ENCODE measurements at places on chromosomes 4 and X. TPM values are rescaled to one million over a fixed set of nuclear protein-coding genes. Genes with fewer than 3 reads are reported as not detected.

Gene SYTL4
- 23.6 TPM for total RNA-seq

Gene TMPRSS11A
- not detected for total RNA-seq

Gene NPFFR2
- total RNA-seq: not detected

DNA sequence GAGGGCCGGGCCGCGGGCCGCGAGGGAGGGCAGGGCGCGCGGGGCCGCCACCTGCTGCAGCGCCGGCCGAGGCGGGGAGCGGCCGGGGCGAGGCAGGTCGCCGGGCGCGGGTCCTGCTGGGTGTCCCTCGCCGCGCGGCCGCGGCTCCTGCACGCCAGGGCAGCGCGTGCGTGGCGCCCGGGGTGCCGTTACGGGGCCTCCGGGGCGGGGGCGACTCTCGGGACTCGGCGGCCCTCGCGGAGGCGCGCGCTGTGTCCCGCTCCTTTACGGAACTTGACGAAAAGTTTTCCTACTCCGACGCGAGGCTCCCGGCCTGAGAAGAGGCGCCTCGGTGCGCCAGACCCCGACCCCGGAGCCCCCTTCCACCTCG, 329 bp downstream of the TBC1D14 start:
- peak overlapping the region; percentile 78 for H3K4me3 ChIP-seq
- peaks cover 14% of the 10 kb centered on the region for H3K4me1 ChIP-seq
- no peaks in the 10 kb centered on the region for H3K36me3 ChIP-seq
- no peak for DNase-seq

GRCh38 chr4:152559641-152560040, 23.7 kb upstream of the FBXW7 start:
- H3K36me3 ChIP-seq: no peaks in the 10 kb centered on the region
- DNase-seq: no peak
- H3K4me3 ChIP-seq: no peak overlapping the region

- H3K4me1 ChIP-seq: peaks cover 21% of the 10 kb centered on the region
- H3K27ac ChIP-seq: no peak overlapping the region
- no peak for DNase-seq
- no peaks in the 10 kb centered on the region for H3K27me3 ChIP-seq
These were observed 9.0 kb upstream of the LONRF3 start for GRCh38 chrX:118965395-118965794.

DNA sequence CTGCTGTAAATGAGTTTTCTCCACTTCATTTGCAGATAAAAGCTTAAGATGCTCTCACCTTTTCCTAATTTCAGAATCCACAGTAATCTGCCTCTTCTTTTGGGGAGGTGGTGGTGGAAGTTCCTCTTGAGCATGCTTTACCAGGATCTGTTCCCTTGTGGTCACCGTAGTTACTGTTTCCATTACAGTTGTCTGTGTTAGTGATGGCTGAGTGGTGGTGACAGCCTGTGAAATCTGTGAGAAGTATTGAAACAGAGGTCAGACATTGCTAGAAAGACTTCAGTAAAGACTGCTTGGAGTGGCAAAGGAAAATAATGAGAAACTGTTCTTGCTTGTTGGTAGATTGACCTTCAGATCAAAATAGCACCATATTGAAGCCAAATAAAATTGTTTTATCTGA, 666.2 kb downstream of the DMD start:
- H3K4me1 ChIP-seq: no peaks in the 10 kb centered on the region
- H3K27me3 ChIP-seq: no peaks in the 10 kb centered on the region
- no peak overlapping the region for H3K27ac ChIP-seq
- no peak overlapping the region for H3K4me3 ChIP-seq
- no peak for DNase-seq
- no peaks in the 10 kb centered on the region for H3K36me3 ChIP-seq

DNA sequence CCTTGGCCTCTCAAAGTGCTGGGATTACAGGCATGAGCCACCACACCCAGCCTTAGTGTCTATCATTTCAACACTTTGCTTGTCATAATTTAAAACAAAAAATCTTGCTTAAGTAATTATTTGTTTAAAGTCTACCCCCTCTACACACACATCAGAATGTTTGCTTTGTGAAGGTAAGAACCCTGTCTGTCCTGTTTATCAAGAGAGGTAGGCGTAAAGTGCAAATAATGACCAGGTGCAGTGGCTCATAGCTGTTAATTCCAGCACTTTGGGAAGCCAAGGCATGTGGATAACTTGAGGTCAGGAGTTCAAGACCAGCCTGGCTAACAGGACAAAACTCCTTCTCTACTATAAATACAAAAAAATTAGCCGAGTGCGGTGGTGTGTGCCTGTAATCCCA, 326.7 kb upstream of the CLNK start:
- H3K27ac ChIP-seq: no peak overlapping the region
- H3K36me3 ChIP-seq: no peaks in the 10 kb centered on the region
- H3K4me1 ChIP-seq: no peaks in the 10 kb centered on the region
- H3K27me3 ChIP-seq: no peaks in the 10 kb centered on the region

DNA sequence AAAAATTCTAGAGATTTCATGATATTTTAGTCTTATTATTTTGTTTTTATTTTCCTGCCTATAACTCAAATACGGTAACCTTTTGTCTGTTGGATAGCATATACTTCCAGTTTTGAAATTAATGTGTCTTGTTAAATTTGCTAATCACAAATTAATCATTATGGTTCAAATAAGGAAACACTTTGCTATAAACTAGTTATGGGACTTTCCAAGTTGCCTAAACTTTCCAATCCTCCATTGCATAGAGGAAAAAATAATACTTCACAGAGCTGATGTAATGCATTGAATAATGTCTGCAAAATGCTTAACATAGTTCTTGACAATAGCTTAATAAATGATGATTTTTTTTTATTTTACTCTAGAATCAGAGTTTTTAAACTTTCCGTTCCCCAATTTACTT, 4.7 kb downstream of the GUCY1B1 start:
- H3K4me3 ChIP-seq: no peak overlapping the region
- H3K36me3 ChIP-seq: no peaks in the 10 kb centered on the region
- no peak overlapping the region for H3K27ac ChIP-seq
- no peaks in the 10 kb centered on the region for H3K27me3 ChIP-seq

Gene CPZ
- 9.1 TPM for total RNA-seq

GRCh38 chr4:158182736-158183135, 9.9 kb upstream of the GASK1B start:
- H3K4me3 ChIP-seq: no peak overlapping the region
- no peaks in the 10 kb centered on the region for H3K36me3 ChIP-seq
- no peaks in the 10 kb centered on the region for H3K4me1 ChIP-seq
- H3K27ac ChIP-seq: no peak overlapping the region
- no peak for DNase-seq

DNA sequence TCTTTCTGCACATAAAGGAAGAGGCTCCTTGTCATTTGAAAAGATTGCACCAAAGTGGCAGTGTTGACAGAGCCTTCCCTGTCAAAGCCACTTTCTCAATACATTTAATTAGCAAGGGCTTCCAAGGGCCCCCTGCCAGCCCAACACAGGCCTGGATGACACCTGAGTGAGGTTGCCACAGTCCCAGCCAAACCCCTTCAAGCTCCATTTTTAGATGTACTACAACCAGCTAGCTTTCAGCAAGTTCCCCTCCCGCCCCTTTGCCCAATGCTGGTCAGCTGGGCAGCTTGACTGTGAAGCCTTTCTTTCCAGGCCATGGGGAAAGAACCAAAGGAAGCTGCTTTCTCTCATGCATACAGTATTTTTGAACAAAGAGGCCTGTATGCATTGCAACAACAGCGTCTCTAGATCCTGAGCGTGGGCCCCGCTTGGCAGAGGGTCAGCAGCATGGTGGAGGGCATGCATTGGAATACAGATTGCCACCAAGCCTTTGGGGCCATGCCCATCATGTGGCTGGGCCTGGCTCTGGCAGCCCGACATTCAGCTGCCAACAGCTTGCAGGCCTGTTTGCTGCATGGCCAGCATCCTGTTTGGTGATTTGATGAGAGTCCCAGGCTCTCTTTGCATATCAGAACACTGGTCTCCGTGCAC, 261.1 kb upstream of the GATB start:
- no peaks in the 10 kb centered on the region for H3K27me3 ChIP-seq
- H3K27ac ChIP-seq: no peak overlapping the region
- DNase-seq: no peak
- no peak overlapping the region for H3K4me3 ChIP-seq
- H3K4me1 ChIP-seq: no peaks in the 10 kb centered on the region
- no peaks in the 10 kb centered on the region for H3K36me3 ChIP-seq

- no peak for DNase-seq
- no peak overlapping the region for H3K27ac ChIP-seq
- no peaks in the 10 kb centered on the region for H3K4me1 ChIP-seq
These were observed 93.4 kb downstream of the EMCN start for GRCh38 chr4:100424376-100424775.

- H3K27ac ChIP-seq: no peak overlapping the region
- DNase-seq: no peak
- H3K4me1 ChIP-seq: no peaks in the 10 kb centered on the region
- no peaks in the 10 kb centered on the region for H3K27me3 ChIP-seq
These were observed 86.1 kb downstream of the SOWAHB start for GRCh38 chr4:76811604-76812412.

DNA sequence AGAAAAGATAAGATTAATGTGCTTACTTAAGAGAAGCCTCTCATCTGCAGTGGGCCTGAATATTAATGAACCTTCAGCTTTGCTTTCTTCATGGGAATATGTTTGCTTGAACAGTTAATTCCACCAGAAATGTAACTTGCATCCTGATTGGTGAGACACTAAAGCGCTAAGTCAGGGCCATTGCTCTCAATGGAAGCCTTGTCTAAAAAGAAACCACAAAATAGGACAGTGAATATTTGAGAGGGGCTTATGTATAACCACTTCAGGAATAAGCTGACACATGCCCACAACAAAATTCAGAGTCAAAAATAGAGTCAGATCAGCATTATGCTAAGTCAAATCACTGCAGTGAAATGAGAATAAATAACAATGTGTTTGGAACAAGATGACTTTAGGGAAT, 1125.8 kb downstream of the STIM2 start:
- no peak overlapping the region for H3K27ac ChIP-seq
- H3K27me3 ChIP-seq: no peaks in the 10 kb centered on the region
- no peak overlapping the region for H3K4me3 ChIP-seq
- no peaks in the 10 kb centered on the region for H3K36me3 ChIP-seq

Gene VEGFC
- total RNA-seq: 8.8 TPM

GRCh38 chr4:150647008-150647407, 65.1 kb downstream of the MAB21L2 start:
- no peak overlapping the region for H3K27ac ChIP-seq
- no peak for DNase-seq
- no peak overlapping the region for H3K4me3 ChIP-seq
- no peaks in the 10 kb centered on the region for H3K4me1 ChIP-seq
- no peaks in the 10 kb centered on the region for H3K27me3 ChIP-seq

Gene TEX11
- not detected for total RNA-seq

DNA sequence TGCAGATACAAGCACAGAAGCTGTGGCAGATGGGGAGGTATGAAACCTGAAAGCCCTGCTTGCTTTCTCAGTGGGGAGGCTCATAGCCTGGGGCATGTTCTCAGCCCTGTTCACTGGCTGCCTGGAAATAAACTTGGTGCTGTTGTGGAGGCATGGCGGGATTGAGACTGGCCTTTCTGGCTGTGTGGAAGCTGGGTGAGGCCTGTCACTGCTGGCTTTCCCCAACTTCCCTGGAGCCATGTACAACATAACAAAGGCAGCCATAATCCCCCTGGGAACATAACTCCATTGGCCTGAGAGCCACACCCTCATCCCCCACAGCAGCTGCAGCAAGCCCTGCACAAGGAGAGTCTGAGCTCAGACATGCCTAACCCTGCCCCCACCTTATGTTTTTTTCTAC, 237.7 kb upstream of the TLL1 start:
- no peak for DNase-seq
- H3K36me3 ChIP-seq: no peaks in the 10 kb centered on the region
- no peaks in the 10 kb centered on the region for H3K4me1 ChIP-seq

Data from PC-9 (cell line).